Adrenal gland (tissue), 19 donors: ENCODE measurements at places on chromosomes 3 and 15. TPM values are rescaled to one million over a fixed set of nuclear protein-coding genes. Genes with fewer than 3 reads are reported as not detected.

Gene PLA2G4D
- 1.2 TPM for polyA plus RNA-seq

Gene TJP1
- polyA plus RNA-seq = 15.0 TPM

Gene UTS2B
- 0.16 TPM for polyA plus RNA-seq

Gene DNAJA4
- polyA plus RNA-seq = 43.5 TPM

Gene GCNT3
- 0.03 TPM for polyA plus RNA-seq

Gene IGSF10
- polyA plus RNA-seq = 5.6 TPM

Gene PATL2
- 1.3 TPM for polyA plus RNA-seq

Gene NECTIN3
- polyA plus RNA-seq = 1.6 TPM

Gene MYZAP
- polyA plus RNA-seq = 24.8 TPM

Gene CCR1
- 8.5 TPM for polyA plus RNA-seq

Gene PPP4R2
- polyA plus RNA-seq = 14.2 TPM

GRCh38 chr3:197680955-197681521, 55.7 kb downstream of the RUBCN start:
- DNase-seq = no peak

GRCh38 chr15:77547801-77548588, 84.7 kb downstream of the LINGO1 start:
- DNase-seq = no peak

- DNase-seq = no peak
Measured at GRCh38 chr15:28110481-28110881, 11.4 kb upstream of the OCA2 start.

DNA sequence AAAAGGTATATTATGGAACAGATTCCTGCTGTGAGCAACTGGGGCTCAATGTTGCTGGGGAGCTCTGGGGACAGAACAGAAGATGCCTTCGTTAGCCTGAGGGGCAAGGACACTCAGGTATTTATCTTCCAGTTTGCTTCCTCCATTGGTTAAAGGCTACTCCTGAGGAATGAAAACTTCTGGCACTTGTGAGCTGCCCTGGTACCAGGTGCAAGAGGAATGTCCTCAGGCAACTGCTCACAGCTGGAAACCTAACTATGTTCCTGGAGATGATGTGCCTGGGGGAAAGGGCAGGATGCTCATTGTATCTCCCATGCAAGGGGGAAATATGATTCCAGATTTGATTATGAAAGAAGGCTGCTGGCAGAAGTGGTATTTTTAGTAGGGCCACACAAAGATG, 54.0 kb upstream of the BBX start:
- no peak for DNase-seq

DNA sequence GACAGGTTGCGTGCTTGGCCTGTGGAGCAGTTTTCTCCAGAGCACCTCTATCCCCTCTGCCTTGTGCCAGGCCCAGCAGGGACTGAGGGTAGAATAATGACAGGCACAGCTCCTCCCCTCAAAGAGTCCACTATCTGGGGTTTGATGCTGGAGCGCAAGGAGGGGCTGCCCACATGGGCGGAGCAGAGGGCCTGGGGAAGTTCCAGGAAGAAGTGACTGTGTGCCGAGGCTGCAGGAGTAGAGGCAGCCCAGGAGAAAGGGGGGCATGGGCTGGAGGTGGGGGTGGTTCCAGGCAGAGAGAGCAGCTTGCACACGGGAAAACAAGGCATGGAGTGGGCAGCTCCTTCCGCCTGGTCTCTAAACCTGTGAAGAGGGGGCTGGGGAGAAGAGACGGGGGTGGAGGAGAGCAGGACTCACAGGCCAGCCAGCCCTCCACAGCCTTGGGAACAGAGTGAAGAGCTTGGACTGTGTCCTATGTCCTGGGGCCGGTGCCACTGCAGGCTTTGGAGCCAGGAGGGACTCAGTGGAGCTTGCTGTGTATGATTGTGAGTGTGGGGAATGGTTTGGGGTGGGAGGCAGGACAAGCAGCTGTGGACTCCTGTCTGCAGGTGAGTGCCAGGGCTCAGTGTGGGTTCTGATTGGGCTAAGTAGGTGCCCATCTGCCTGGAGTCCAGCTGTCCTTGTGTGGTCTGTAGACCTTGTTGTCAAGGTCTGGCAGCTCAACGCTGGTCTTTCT, 48.1 kb downstream of the APBA2 start:
- DNase-seq = no peak

DNA sequence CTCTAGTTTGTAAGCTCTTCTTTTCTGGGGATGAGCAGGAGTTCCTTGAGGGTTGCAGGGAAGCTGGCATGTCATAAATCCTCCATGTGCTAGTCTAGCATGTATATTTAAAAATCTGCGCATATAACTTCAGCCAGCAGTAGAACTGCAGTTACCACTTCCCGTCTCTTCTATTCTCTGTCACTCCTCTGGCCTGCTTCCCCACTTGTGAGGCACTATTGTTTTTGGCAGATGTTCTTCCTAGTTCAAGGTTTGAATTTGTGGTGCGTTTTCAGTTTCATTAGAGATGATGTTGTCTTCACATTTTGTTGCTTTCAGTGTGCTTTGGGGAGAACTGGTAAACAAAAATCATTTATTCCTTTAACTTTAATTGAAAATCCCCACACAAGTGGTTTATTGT, 169.1 kb upstream of the ZPLD1 start:
- DNase-seq = no peak

GRCh38 chr3:128518587-128519490, 25.8 kb upstream of the GATA2 start:
- no peak for DNase-seq

DNA sequence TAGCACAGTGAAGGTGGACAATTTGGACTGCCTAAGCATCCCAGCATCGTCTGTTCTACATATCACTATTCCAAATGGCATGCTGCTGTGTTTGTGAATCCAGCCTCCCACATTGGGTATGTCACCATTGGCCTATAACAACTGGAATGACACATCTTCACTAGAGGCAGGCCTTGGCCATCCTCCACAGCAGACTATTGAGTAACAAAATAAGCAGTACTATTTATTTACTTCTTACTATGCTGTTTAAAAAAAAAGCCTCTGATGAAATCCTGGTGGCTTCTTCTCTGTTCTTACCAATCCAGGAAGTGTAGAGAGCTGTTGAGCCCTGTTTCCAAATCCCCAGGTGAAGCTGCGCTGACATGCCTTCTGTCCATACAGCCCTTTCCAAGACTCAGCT, 30.6 kb upstream of the CERS3 start:
- peak; percentile 8 for DNase-seq

- no peak for DNase-seq
Measured at GRCh38 chr15:25208735-25209134, 230.1 kb downstream of the UBE3A start.

- DNase-seq = peak; percentile 74
Measured at GRCh38 chr3:179671747-179672242, 19.0 kb downstream of the USP13 start.

GRCh38 chr3:184255291-184256039, 5.9 kb downstream of the CAMK2N2 start:
- DNase-seq = no peak
